ENCODE measurements at places on chromosomes 5 and 9.

- no peak for DNase-seq
Measured at GRCh38 chr5:158559643-158560042, 540.1 kb downstream of the EBF1 start.

- DNase-seq: no peak
Measured at GRCh38 chr5:8478326-8478725, 609.4 kb downstream of the MTRR start.

- no peak for DNase-seq
Measured at GRCh38 chr9:1400983-1401382, 350.8 kb downstream of the DMRT2 start.

- no peak for DNase-seq
Measured at GRCh38 chr9:122580360-122580759, 2.8 kb downstream of the OR1L8 start.

DNA sequence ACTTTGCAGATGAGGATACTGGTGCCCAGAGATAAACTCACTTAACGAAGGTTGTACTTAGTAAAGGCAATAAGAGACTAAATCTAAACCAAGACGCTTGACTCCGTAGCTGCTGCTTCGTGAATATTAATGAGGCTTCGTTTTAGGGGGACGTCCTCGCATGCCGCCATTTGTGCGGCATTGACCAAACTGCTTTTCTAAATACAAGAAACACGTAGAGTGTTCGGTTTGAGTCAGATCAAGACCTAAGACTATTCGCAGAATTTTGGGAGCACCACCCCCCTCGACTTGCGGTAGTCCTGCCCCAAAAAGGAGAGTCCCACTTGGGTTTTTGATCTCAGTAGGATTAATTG is 1.1 kb downstream of the NPM1 start:
- DNase-seq: no peak
